ENCODE measurements at places on chromosomes 11 and 22.

DNA sequence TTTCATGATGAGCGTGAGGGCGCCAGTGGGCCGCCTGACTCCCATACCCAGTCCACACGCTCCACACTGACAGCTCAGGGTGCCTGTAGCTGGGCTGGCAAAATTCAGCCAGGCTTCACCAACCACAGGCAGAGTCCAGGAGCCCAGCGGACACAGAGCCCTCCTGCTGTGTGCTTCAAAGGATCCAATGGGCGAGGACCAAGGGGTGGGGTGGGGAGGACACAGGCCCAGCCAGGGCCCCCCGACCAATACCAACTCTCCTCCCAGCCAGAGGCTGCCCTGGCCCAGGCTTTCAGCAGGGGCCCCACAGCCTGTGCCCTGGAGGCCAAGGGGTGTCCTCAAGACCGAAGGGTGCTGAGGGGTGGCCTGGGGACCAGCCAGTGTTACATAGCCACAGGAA, 336.1 kb downstream of the CTTN start:
- DNase-seq: no peak

DNA sequence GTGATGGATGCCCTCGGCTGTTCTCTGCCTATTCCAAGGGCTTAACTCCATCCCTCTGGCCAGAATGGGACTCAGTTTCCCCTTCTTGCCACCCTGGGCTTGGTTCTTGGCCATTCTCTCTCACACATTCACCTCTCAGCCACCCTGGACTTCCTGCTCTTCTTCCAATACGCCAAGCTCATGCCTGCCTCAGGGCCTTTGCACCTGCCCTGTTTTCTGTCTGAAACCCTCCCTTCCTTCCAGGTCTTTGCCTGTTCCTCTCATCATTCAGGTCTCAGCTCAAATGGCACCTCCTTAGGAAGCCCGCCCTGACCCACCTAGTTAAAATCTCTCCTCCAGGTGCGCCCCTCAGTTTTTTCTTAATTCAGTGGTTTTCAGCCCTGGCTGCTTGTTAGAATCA, 76.6 kb upstream of the TP53I11 start:
- DNase-seq: no peak

- no peak for DNase-seq
These were observed 13.5 kb downstream of the TRIM44 start for GRCh38 chr11:35675901-35676610.

DNA sequence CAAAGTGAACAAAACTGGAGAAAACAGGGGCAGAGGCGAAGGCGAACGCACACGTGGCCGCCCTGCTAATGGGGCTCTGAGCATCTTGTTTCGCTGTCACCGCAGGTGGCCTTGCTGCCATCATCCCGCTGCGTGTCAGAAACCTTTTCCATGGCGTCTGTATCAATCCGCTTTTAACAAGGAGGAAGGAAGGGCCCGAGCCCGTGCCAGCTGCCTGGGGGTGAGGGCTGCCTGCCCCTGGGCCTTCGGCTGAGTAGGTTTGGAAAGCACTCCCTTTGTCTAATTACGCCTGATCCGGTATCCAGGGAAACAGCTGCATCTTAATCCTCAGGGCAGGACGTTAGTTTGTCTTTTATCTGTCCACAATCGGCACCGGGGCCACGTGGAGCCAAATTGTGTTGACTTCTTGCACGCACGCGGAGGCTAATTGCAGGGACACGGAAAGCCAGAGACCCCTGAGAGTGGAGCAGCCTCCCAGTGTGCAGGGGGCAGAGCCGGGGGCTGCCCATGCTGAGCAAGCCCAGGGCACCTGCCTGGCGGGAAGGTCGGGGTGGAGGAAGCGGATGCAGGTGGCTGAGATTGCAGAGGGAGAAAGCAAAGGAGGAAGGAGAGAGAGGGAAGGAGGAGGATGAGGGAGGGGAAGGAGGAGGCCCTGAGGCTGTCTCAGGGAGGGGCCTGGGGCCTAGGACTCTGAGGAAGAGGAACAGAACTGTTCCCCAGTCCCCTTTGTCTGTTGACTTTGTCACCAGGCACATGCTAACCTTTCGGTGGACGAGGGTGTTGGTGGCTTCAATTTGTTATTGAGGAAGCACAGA, 19.2 kb upstream of the TH start:
- DNase-seq: no peak

GRCh38 chr11:43123443-43123842, 188.4 kb upstream of the API5 start:
- DNase-seq: no peak

DNA sequence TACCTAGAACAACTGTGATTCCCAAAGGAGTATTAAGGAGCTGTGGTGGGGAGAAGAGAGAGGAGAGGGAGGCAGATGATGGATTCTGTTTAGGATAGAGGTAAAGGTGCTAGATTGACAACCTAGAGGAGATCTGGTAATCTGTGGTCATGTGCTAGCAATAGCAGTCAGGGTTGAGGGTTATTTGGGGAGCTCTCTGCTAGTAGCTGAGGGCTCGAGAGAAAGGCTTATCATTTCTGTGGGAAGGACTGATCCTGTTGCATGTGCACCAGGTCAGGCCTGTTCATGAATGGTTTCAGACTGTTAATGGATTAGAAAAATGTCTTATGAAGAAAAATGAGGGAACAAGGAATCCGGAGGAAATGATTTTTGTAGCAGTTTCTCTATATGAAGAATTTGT, 63.2 kb downstream of the MTMR3 start:
- no peak for DNase-seq

DNA sequence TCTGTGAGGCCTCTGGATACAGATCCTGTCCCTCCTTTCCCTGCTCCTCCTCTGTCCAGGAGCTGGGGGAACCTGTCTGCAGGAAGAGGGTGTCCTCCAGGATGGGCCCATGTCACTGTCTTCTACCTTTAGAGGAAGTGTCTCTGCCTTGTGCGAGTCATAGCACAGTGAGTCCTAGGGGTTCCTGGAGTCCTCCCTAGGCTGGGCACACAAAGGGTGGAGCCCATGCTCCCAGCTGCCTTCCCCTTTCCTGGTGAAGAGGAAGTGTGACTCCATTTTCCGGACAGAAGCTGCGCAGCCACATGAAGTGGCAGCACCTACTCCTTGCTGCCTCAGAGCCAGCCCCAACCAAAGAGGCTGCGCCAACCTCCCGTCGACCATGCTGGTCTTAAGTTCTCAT, 112.2 kb downstream of the CTTN start:
- no peak for DNase-seq
